ENCODE measurements at places on chromosomes 1 and 21.

- DNase-seq: no peak
Measured at GRCh38 chr1:221337106-221337505, 404.8 kb downstream of the DUSP10 start.

- no peak for DNase-seq
Measured at GRCh38 chr1:118381197-118381869, 196.3 kb upstream of the SPAG17 start.

DNA sequence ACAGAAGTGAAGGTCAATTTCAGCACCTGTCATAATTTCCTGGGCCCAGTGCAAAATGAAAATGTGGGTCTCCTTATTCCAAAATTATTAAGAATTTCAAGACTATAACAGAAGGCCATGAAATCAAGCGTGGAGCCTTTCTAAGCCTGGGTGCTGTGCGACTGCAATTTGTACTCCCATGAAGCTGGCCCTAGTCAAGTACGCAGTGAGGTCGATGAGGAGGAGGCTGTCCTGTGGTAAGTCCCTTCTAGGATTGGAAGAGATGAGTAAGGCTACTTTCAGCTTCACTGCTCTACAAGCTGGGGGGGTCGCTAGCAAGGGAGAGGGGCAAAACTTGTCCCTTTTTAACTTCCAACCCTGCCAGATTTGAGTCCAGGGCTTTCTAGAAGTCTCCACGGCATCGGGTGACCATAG lies 410 bp upstream of the NUDC start:
- peak; percentile 74 for DNase-seq

GRCh38 chr1:189606795-189607476 lies 870.7 kb downstream of the BRINP3 start:
- no peak for DNase-seq

DNA sequence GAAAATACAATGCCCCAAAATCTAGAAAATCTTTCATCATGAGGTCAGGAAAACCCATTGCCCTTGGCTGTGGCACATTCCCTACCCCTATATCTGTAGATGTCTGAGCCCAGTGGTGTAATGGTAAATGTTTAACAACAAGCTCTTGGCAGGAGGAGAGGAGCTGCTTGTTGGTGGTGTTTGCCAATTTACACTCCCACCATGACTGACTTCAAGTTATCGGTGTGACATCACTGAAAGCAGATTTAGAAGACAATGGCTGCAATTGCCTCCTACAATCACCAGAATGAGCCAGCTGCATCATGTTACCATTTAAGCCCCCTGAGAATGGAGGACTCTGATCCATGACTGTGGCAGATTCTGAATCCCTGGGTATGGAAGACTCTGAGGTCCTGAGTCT lies 70.9 kb downstream of the SDC3 start:
- no peak for DNase-seq

DNA sequence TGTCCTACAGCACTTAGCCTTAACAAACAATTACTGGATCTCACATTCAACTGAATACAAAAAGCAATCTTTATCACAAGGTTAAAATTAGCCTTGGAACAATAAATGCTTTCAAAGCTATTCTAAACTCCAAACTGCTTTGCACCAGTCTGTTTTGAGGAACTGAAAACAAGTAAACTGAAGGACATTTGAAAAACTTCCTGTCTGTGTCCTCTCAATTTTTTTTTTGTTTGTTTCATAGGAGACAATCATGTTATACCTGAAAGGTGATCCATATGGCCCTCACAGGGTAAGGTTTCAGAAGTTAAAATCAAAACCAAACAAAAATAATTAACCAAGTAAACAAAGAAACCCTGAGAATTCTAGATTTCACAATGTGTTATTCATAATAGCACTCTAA lies 459.1 kb downstream of the DPYD start:
- DNase-seq: no peak

DNA sequence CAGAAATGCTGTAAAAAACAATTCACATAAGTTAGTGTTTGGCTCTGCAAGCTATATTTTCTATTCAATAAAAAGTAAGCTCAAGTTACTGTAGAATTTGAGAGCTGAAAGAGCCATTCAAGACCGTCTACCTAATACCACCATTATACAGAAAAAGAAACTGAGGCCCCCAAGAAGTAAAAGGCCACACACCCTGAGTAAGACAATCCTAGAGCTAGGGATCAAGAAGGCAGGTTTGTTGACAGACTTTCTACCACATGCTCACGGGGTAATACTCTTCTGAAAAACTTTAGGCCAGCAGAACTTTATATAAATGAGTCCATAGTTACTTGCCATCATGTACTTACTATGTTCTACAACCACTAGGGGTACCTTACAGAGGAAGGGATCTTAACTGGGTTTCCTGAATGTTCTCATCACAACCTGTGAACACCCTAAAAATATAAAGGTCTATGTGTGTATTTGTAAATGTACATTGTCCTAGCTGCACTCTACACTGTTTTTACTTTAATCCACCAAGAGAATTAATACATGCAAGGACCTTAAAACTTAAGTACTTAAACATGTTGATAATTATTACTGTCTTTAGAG lies 2.7 kb downstream of the PSMG1 start:
- no peak for DNase-seq

DNA sequence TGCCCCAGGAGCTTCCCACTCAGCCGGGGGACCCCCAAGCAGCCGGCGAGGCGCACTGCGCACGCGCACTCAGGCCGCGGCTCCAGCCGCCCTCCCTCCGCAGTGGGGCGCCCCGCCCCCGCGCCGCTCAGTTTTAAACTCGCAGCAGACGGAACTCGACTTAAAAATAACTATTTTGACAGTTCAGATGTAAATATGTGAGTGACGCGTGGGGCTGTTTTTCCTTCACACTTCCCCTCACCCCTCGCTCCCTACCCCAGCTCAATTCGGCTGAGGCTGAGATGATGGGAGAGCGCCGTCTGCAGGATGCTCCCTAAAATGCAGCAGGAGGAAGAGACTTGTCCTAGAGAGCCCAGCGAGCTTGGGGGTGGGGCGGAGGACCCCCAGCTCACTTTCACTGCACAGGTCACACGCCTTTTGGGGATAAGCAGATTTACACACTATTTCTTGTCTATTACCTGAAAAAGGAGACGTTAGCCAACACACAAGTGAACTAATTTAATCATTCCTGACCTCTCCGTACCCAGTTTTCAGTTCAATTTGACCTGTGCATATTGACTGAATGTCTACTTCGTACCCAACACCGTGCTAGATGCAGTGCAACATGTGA lies 8.9 kb upstream of the LEMD1 start:
- DNase-seq: peak; percentile 84

- no peak for DNase-seq
Measured at GRCh38 chr1:93080179-93080823, 1.2 kb downstream of the MTF2 start.

DNA sequence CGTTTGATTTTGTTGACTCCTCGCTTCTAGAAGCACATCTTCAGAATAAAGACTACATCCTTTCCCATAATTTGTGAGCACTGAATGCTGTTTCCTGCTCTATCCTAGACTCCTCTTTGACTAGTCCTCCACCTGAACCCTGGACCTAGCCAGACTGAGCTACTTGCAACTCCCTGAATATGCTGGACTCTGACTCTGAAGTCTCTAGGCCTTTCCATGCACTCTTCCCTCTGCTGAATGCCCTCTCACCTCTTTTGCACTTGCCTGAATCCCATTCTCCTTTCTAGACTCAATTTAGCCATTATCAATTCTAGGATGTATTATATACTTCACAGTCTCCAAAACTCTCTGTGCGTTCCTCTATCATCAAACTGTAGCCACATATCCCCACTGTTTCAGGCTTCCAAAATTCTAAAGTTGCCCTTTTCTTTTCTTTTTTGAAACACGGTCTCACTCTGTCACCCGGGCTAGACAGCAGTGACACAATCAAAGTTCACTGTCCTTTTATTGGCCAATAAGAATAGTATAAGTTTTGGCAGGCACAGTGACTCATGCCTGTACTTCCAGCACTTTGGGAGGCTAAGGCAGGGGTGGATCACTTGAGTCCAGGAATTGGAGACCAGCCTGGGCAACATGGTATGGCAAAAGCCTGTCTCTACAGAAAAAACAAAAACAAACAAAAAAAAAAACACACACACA lies 127.0 kb downstream of the LTN1 start:
- no peak for DNase-seq

GRCh38 chr1:211331011-211331709 lies 4.5 kb downstream of the TRAF5 start:
- no peak for DNase-seq

GRCh38 chr1:213750231-213751063 lies 237.3 kb upstream of the PROX1 start:
- no peak for DNase-seq

- no peak for DNase-seq
Measured at GRCh38 chr1:32393832-32394140, 455 bp downstream of the BSDC1 start.

GRCh38 chr1:54124472-54124871 lies 28.3 kb downstream of the CDCP2 start:
- DNase-seq: peak; percentile 45

GRCh38 chr1:41673378-41673777 lies 188.9 kb upstream of the EDN2 start:
- peak; percentile 82 for DNase-seq

- no peak for DNase-seq
Measured at GRCh38 chr1:223048026-223048425, 95.0 kb downstream of the TLR5 start.

DNA sequence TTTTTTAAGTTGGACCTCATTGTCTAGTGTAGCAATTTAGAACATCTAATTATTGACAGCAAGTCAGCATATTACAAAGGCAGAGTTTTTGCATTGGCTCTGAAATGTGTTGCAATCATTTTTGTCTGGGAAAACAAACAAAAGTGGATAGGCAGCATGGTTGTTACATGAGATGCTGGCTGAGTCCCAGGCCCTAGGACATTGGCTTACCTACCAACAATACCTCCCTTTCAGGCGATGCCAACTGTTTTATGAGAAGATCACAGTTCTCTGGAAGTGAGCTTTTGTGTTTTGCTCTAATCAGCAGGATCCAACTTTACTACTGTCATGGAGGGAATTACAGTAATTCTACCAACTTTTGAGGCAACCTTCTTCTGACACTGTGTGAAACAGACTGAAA lies 71.5 kb upstream of the CXADR start:
- DNase-seq: no peak

GRCh38 chr1:174999936-175000696 lies at the start of gene CACYBP:
TSS of gene CACYBP (plus strand) at chr1:174999947. CDS start at chr1:175000181, 234 bp downstream.
- DNase-seq: peak; percentile 99

GRCh38 chr21:18985584-18985983 lies 582.0 kb upstream of the TMPRSS15 start:
- DNase-seq: no peak

DNA sequence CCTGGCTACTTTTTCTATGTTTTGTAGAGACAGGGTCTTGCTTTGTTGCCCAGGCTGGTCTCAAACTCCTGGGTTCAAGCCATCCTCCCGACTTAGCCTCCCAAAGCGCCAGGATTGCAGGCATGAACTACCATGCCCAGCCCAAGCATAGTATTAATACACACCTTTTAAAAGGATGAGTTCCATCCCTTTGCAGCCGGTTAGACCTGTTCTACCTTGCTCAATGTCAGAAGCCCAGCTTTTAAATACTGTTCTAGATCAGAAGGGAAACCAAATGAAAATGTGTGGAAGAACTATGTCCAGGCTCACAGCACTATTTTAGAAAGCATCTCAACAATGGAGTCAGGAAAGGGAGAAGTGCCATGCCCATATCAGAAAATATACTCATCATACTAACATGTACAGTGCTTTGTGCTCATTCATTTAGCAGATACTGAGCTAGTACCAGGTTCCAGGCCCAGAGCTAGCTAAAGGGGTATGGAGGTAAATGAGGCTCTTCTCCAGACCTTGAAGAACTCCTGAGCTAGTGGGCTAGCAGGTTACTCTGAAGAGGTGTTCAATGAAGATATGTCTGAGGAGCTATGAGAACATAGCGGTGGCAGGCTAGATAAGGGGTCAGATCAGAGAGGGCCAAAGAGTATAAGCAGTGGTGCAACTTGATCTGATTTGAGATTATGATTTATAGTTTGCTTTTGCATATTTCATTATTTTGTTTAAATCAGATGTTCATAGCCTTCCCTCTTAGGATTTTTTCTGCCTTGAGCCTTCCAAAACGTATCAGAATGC lies 78.2 kb downstream of the RNF220 start:
- DNase-seq: no peak

GRCh38 chr1:209231476-209232156 lies 351.9 kb upstream of the CAMK1G start:
- no peak for DNase-seq

DNA sequence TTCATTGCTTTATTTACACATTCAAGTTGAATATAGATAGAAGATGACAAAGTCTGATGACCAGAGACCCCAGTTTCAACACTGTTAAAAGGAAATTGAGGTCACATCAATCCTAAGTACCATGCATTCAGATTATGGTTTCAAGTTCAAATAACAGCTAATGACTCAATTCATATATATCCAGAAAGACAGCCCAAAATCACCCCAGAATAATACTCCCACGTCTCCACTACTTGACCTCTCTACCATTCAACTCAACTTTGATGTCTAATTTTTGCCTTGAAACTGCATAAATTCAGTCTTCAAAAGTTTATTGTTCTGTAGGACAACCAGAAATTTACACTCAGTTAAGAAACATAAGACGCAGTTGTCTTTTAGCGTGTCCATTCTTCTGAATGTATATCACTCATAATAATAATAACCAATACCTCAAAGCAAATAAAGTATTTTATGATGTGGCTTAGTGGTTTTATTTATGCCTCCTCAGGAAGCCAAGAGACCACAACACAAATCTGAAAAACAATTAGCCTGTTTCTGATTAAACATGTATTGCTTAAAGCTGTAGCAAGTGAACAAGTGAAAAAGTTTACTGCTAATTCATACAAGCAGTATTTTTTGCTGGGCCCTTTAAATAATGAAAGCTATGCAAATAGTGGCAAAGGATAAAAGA lies 569.0 kb downstream of the LTN1 start:
- DNase-seq: no peak

DNA sequence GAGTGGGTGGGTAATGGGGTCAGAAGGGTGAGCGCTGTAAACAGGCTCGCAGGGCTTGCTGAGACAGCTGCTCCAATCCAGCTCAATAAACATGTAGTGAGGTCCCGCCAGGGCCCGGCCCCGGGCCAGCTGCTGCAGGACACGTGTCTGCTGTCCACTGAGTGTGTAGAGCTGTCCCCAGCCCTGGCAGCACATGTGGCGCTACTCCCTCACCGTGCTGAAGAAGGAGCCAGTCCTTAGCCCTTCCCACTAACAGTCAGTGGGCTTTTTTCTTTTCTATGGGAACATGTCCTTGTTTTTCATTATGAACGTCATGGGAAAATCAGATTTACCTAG lies 78.9 kb upstream of the C1orf174 start:
- no peak for DNase-seq

- DNase-seq: no peak
Measured at GRCh38 chr1:108686614-108687313, 5.3 kb upstream of the PRPF38B start.

DNA sequence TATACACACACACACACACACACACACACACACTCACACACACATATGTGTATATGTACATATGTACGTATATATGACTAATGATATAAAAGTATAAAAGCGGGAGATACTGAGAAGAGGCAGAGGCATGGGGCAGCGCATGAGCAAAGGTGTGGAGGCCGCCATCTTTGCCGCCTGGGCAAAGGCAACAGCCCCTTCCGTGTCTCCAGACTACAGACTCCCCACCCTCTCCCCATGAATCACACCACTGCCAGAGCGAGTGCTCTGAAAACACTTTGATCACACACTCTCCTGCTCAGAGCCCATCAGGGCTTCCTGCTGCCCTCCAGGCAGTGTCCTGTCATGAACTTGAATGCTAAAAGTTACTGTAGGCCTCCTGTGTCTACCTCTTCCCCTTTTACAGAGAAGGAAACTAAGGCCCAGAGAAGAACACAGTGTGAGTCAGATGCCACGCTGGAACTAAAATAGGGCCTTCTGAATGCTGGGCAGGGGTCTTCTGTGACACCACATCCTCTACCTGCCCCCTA lies 54.7 kb upstream of the SSBP3 start:
- DNase-seq: no peak
